ENCODE measurements at places on chromosomes 1 and 21.

DNA sequence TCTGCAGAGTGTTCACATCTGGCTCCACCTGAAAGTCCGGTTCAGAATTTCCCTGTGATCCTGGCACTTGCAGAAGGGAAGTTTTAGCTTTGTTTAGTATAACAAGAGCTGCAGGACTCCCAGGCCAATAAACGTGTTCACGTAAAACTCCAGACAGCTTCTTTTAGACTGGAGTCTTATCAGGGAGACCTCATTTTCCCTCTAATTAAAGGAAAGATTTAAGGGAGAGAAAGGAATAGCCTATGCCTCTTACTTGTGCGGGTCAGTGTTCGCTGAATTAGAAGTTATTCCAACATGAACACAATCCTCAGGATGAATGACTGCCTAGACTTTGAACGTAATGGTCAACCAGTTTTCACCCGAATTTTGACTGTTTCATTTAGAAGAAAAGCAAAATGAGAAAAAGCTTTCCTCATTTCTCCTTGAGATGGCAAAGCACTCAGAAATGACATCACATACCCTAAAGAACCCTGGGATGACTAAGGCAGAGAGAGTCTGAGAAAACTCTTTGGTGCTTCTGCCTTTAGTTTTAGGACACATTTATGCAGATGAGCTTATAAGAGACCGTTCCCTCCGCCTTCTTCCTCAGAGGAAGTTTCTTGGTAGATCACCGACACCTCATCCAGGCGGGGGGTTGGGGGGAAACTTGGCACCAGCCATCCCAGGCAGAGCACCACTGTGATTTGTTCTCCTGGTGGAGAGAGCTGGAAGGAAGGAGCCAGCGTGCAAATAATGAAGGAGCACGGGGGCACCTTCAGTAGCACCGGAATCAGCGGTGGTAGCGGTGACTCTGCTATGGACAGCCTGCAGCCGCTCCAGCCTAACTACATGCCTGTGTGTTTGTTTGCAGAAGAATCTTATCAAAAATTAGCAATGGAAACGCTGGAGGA, 202.1 kb upstream of the SGIP1 start:
- no peak for DNase-seq

GRCh38 chr1:224375059-224375458, 18.4 kb downstream of the CNIH4 start:
- no peak for DNase-seq

DNA sequence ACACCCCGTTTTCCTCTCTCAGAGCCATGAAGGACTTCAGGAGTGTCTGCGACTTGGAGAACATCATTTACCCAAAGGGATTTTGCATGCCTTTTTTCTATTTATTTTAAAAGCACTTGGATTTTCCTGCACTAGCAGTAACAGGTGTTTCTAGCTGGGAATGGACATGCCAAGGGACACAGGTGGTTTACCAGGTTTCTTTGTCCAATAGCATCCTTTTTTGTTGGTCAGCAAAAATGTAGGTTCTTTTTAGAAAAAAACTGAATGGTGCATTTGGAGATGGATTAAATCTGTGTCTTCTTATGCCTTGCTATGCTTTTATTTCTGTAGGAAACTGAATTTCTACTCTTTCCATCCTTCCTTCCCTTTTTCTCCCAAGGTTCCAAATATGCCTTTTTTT, 132.8 kb upstream of the COL6A1 start:
- DNase-seq = no peak

GRCh38 chr1:14623090-14623489, 24.6 kb downstream of the KAZN start:
- DNase-seq = no peak

DNA sequence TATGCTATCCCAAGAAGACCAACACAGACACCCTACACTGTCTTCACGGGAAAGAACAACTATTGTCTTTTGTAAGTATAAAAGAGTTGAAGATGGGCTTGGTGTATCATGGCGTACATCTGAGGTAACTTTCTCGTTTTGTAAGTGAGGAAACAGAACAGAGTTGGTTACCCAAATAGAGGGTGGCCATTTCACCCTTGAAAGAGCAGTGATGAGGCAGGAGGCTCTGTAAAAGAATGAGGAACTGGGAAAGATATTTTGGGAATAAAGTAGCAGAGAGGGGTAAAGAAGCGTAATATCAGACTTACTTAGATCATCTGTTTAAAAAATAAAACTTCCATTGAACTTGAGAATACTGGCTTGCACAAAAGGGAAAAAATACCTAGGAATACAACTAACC, 18.9 kb downstream of the FCRL2 start:
- DNase-seq = no peak

- DNase-seq = no peak
These were observed 24.1 kb downstream of the GPR3 start for GRCh38 chr1:27416387-27417111.

DNA sequence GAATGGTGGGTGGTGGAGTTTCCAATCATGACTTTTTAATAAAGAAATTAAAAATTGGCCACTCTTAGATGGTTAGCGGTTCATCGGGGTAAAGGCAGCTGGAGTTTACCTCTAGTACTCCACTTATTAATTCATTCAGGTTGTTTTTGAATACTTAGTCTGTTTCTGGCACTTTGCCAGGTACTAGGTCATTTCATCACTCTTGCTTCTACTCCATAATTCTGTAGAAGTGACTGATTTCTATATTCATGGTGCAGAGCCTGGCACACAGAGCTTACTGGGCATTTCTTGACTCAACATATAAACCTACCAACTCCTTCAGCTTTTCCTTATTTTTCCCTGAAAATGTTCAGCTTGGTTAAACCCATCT, 31.5 kb downstream of the FOXD2 start:
- no peak for DNase-seq

GRCh38 chr1:209162651-209163050, 420.9 kb upstream of the CAMK1G start:
- DNase-seq = no peak

GRCh38 chr1:228198977-228199590, 8.8 kb upstream of the OBSCN start:
- DNase-seq = no peak

- no peak for DNase-seq
These were observed 14.0 kb upstream of the RAP1A start for GRCh38 chr1:111605576-111605975.

- no peak for DNase-seq
These were observed 43.2 kb upstream of the FMO2 start for GRCh38 chr1:171141688-171142415.

GRCh38 chr21:44263221-44263760, 1.6 kb upstream of the DNMT3L start:
- DNase-seq = no peak

- no peak for DNase-seq
These were observed 68.4 kb downstream of the ZZZ3 start for GRCh38 chr1:77614037-77614436.

- DNase-seq = no peak
These were observed 68.7 kb downstream of the DEGS1 start for GRCh38 chr1:224251741-224252146.

DNA sequence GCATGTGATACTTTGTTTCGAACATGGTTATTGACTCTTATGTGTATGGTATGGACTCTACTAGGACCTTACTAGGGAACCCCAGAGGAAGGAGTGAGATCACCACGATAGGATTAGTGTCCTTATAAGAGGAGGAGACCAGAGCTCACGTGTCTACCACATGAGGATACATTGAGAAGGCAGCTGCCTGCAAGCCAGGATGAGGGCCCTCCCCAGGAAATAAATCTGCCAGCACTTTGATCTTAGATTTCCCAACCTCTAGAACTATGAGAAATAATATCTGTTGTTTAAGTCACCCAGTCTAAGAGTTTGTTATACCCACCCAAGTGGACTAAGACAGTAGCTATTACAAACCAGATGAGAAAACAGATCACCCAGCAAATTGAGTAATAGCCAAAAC, 559.3 kb upstream of the USP24 start:
- no peak for DNase-seq

- no peak for DNase-seq
These were observed 39.0 kb downstream of the GDAP2 start for GRCh38 chr1:117890452-117890851.

- DNase-seq = no peak
These were observed 63.7 kb downstream of the ST6GALNAC3 start for GRCh38 chr1:76138217-76138616.

Measured in cerebellar nuclear complex (tissue), 1 donor.